ENCODE measurements at places on chromosomes 5 and 9.

DNA sequence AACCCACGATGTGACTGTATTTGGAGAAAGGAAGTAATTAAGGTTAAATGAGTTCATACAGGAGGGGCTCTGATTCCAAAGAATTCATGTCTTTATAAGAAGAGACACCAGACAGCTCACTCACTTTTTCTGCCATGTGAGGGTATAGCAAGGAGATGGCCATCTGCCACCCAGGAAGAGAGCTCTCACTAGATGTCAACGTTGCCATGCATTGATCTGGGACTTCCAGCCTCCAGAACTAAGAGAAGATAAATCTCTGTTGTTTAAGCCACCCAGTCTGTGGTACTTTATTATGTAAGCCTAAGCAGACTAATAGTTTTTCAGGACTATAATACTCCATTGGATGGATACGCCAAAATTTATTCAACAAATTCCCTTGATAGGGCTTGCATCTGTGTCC, 89.8 kb upstream of the RAD23B start:
- no peak for DNase-seq

- DNase-seq, result no peak
These were observed 48.2 kb upstream of the CACNA1B start for GRCh38 chr9:137829260-137829996.

- no peak for DNase-seq
These were observed 92.1 kb upstream of the IER5L start for GRCh38 chr9:129270205-129270604.

- DNase-seq, result no peak
These were observed 17.8 kb upstream of the B4GALT1 start for GRCh38 chr9:33184963-33185362.

DNA sequence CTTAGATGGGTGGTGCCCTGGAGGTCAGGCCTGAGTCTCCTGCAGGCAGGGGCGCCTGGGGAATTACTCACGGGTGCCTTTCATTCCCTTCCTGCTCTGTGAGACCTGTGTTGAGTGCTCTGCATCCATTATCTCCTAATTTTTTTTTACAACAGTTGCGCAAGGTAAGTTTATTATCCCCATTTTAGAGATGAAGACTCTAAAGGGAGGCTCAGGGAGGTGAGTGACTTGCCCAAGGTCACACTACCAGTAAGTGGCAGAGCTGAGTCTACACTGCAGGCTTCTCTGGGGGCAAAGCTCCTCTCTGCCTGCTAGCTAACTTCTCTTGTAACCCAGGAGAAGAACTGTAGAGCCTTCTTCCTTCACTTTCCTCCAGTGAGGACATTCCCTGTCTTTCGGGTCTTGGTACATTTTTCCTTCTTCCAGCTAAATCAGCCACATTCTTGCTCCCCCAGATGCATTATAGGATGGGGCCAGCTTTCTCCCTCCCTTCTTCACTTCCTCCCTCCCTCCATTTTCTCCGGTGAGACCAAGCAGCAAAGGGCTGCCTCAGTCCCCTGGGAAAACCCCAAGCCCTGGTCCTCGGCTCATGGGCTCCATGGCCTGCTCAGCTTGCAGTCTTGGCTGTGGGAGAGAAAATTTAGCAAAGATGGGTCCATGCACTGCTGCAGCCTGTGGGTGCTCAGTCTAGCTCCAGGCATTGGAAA, 1.8 kb downstream of the PRR7 start:
- DNase-seq, result no peak

DNA sequence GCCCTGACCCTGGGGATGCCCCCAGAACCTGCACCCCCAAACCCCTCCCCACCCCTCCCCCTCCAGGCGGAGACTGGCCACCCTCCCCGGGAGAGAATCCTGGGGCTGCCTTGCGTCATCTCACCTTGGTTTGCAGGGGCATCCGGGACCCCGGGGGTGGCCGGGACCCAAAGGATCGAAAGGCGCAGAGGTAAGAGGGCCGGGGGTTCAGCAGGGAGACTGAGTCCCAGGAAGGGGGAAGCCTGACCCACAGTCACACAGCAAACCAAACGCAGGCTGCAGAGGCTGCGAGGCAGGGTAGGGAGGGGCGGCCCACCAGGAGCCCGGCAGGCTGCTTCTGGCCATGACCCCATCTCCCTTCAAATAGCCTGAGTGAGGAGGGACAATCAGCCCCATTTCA, 33.8 kb upstream of the ORM1 start:
- DNase-seq, result peak; percentile 0

- no peak for DNase-seq
These were observed 253.3 kb downstream of the CTNND2 start for GRCh38 chr5:11650936-11651335.

- no peak for DNase-seq
These were observed 151.6 kb downstream of the MACIR start for GRCh38 chr5:103410172-103410571.

GRCh38 chr5:651296-652022, 39.3 kb downstream of the CEP72 start:
- no peak for DNase-seq

DNA sequence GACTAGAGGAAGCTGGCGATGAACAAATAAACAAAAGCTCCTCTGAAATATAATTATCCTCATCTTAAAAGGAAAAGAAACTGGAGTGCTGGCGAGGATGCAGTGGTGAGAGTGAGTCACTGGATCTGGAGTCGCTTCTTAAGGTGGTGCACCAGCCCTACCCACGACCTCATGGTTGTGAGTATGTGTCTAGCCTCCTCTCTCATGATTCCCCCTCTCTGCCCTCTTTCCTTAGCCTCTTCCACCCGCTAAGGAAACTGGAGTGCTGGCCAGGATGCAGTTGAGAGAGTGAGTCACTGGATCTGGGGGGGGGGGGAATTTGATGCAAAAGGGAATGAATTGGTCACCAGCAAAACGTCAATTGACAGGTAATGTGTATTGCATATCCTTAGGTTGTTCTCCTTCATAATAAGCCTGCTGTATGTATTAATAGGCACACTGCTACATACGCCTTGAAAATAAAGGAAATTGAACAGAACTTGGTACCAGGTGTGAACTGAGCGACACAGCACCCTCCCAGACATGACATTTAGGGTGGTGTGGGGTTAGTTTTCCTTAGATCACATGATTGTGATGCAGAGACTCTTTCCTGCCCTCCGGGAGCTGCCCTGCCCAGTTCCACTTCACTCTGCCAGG, 36.3 kb upstream of the EBF1 start:
- DNase-seq, result no peak

DNA sequence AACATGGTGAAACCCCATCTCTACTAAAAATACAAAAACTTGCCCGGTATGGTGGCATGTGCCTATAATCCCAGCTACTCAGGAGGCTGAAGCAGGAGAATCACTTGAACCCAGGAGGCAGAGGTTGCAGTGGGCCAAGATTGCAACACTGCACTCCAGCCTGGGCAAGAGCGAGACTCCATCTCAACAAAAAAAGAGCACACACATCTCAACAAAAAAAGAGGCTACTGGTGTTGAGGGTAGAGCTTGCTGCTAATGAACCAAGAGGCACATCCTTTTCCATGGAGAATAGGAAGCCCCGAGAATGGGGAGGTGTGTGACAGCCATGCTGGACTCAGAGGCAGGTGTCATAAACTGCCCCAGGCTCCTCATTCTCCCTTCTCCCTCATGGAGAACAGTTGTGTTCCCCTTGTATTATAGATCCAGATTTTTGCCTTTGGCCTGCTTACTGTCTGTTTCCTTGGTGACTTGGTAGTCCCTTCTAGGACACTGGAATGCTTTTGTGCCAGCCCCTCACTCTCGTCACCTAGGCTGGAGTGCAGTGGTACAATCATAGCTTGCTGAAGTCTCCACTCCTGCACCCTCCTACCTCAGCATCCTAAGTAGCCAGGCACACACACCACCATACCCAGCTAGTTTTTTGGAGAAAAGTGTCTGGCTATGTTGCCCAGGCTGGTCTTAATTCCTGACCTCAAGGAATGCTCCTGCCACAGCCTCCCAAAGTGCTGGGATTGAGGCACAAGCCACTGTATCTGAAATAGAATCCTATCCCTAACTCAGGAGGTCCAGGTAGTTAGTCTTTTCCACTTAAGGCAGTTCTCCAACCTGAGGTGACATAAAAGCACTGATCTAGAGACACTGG, 5.1 kb downstream of the RPL12 start:
- no peak for DNase-seq

GRCh38 chr9:113395000-113395861, 5.9 kb downstream of the ALAD start:
- no peak for DNase-seq

DNA sequence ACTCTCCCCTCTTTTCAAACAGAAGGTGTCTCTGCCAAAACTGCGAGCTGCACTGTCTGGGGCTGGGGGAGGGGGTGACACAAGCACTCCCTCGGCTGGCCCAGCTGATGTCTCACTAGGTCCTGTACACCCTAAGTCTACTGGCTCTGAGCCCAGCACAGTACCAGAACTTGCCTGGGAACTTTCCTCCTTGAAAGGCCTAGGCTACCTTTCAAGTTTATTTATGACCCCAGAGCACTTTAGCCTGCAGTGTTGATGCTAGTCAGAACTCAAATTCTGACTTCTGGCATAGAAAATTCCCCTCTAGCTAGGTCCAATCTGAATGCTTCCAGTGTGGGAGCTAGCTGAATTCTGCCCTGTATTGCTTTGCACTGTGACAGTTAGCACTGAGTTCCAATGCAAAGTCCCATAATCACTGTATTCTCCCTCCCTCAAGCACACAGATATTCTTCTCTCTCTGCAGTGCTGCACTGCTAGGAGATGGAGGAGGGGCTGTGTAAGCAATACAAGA, 10.5 kb downstream of the LURAP1L start:
- no peak for DNase-seq

GRCh38 chr5:79025054-79025472, 40.0 kb upstream of the ARSB start:
- peak; percentile 43 for DNase-seq

GRCh38 chr5:120093178-120093577, 370.9 kb upstream of the PRR16 start:
- no peak for DNase-seq

- DNase-seq, result no peak
These were observed 160.1 kb downstream of the ACER2 start for GRCh38 chr9:19568946-19569345.

DNA sequence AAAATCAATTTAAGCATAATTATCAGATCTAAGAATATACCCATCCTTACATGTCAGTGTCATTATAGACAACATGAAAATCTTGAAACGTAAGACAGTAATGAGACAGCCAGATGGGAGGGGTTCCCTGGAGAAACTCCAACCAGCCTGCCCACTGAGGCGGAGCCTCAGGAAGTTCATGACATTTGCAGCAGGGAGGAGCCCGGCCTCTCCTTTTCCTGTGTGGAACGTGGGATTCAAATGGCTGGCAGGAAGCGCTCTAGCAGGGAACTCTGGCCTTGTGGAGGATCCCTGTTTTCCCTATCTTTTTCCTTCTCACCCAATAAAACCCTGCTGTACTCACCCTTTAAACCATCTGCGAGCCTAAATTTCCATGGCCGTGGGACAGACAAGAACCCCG, 176.6 kb upstream of the KCNN2 start:
- DNase-seq, result no peak

GRCh38 chr5:228886-229285, 10.8 kb downstream of the SDHA start:
- DNase-seq, result no peak

GRCh38 chr5:31537851-31538250, 5.8 kb downstream of the C5orf22 start:
- DNase-seq, result no peak

- DNase-seq, result no peak
These were observed 11.8 kb upstream of the JAK2 start for GRCh38 chr9:4973246-4973645.

- no peak for DNase-seq
These were observed 103.6 kb upstream of the CHD1 start for GRCh38 chr5:99032234-99033013.

DNA sequence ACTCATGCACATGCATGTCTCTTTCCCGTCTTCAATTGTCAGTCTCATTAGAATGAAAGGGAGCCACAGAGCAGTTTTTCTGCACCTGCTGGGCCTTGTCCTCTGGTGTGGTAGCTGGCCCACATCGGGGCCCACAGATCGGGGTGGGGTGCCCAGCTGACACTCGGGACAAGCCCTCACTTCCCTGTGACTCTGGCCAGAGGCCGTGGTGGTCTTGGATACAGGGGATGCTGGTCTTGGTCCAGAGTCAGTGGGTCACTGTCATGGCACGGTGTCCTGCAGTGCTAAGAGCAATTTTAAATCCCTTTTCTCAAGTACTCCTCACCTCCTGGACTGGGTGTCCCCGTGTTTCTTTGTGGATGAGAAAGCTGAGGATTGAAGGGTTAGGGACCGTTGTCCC, 193.2 kb downstream of the CACNA1B start:
- no peak for DNase-seq

GRCh38 chr9:127407492-127407843, 10.5 kb downstream of the SLC2A8 start:
- no peak for DNase-seq

DNA sequence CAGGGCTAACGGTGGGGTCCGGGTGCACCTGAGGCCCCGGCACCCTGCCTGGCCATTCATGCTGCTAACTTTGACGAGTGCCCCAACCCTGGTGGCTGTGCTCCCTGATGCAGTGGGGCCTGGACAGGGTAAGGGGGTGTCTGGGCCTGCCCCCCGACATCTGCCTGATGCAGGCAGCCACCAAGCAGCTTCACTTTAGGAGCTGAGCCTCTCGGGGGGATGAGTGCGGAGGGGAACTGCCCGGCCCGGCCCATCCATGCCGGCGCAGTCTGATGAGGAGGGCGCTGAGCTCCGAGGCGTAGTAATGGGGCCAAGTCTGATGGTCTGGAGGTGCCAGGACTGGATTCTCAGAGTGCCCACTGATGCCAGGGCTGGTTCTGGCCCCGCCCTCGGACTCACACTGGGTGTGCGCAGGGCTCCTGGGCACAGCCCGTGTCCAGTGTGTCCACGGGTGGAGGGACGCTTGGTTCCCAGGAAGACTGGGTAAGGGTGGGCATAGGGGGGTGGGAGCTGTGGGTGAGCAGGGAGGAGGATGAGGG, 16.5 kb downstream of the DNLZ start:
- no peak for DNase-seq

DNA sequence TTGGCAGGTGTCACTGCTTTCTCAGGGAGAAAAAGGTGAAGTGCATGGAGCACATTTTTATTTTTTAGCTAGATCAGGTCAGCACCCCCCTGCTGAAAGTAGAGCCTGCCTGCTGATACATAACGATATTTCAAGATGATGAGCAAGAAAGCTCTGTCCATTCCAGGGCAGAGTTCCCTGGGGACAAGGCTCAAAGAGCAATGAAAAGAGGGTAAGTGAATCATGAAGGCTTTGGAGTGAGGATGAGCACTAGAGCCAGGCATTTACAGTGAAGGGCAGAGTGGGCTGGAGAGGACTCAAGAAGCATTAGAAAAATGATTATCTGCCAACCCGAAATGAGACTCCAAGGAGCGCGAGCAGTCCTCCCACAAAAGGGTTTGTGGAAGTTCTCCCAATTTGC, 345.7 kb downstream of the TLE4 start:
- no peak for DNase-seq

GRCh38 chr9:120724757-120725400, 10.6 kb upstream of the MEGF9 start:
- DNase-seq, result no peak

DNA sequence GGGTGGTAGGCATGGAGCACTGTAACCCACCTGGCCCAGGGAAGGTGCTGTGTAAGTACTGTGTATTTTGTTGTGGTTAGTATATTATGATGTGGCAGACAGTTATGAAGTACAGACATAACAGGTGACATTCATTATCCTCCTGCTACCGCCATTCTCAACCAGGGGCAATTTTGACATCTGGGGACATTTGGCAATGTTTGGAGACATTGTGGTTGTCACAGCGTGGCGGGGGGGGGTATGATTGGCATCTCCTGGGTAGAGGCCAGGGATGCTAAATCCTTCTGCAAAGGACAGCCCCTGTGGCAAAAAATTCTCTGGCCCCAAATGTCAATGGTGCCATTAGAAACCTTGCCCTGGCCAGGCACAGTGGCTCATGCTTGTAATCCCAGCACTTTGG, 9.8 kb upstream of the RPL26L1 start:
- no peak for DNase-seq
